ENCODE measurements at places on chromosomes 3 and 15. TPM values are rescaled to one million over a fixed set of nuclear protein-coding genes. Genes with fewer than 3 reads are reported as not detected.

GRAMD1C gene
- 0.87 TPM for total RNA-seq

CCR2 gene
- not detected for total RNA-seq

ADPGK gene
- 70.8 TPM for total RNA-seq

EXD1 gene
- total RNA-seq, result not detected

CACNA1D gene
- total RNA-seq, result 0.33 TPM
